ENCODE measurements at places on chromosomes 5 and 9.

DNA sequence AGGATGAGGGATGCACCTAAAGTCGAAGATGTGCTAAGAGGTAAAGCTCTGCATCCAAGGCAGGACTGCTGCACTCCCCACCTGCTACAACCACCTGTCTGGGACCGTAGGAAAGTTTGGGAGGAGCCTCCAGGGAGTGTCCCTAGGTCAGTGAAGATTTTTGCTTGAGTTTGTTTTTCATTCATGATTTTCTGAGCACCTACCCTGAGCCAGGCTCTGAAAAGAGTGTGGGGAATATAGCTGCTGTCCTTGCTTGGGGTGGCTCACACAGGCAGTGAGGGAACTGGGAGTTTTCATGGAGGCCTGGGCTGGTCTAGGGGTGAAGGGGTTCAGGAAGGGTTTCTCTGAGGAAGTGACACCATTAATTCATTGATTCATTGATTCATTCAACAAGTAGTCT is 48.9 kb downstream of the SAR1B start:
- DNase-seq, result no peak

DNA sequence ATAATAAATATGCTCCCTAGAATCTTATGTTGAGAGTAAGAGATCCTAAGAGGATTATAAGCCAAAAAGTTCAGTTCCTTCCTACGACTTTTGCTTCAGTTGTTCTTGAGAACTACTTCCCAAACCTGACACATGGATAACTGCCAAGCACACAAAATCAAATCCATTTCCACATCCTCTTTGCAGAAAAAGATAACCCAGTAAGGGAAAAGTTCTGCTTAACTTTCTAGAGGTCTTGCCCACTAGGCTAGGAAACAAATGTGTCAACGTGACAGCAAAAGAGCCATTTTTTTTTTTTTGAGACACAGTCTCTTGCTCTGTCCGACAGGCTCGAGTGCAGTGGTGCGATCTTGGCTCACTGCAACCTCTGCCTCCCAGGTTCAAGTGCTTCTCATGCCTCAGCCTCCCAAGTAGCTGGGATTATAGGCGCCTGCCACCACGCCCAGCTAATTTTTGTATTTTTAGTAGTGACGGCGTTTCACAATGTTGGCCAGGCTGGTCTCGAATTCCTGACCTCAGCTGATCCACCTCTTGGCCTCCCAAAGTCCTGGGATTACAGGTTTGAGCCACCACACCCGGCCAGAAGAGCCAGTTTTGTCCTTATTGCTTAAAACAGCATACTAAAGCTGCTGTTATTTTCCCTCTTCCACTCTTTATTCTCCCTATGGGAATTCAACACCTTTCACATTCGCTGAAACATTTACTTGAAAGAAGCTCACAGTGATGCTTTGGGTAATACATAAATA is 24.2 kb downstream of the CSNK1A1 start:
- DNase-seq, result peak; percentile 15

GRCh38 chr9:126722922-126723806 is 81.7 kb upstream of the ZBTB43 start:
- DNase-seq, result peak; percentile 43

GRCh38 chr9:107970726-107971125 is 481.2 kb upstream of the KLF4 start:
- no peak for DNase-seq

DNA sequence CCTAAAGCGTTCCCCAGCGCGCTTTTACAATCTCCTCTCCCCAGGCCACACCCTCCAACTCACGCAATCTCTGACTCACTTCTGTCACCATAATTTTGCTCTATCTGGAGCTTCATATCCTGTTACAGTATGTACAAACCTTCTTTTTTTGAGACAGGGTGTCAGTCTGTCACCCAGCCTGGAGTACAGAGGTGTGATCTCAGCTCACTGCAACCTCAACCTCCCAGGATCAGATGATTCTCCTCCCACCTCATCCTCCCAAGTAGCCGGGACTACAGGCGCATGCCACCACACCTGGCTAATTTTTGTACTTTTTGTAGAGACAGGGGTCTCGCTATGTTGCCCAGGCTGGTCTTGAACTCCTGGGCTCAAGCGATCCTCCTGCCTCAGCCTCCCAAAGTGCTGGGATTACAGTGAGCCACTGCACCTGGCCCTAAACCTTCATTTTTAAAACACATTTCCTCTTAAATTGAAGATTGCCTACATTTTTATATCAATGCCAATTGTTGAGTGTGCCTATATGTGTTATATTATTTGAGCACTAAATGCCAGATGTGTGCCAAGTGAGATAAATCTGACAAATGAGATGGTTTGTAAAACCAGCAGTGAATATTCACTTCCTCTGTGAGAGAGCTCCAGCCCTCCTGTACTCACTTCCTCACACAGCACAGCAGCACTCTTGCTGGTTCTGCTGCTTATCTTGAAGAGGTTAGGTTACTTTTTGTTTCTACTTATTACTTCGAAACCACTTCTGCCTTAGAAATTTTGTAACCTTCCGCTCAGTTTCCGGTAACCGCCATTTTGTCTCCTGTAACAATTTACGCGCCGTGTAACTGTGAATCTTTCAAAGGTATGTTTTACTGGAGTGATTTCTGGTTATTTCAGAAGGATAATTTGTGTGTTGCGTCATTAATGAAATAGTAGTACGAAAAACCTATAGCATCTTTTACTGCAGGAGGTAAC is 57.9 kb downstream of the DOCK8 start:
- peak; percentile 88 for DNase-seq

GRCh38 chr5:132812123-132812765 is 858 bp upstream of the SOWAHA start:
- peak; percentile 50 for DNase-seq

- DNase-seq, result no peak
Measured at GRCh38 chr5:51983161-51983560, 599.9 kb downstream of the ISL1 start.

GRCh38 chr9:14052359-14052758 is 261.6 kb downstream of the NFIB start:
- DNase-seq, result no peak

GRCh38 chr9:36828611-36829013 is 205.5 kb downstream of the PAX5 start:
- DNase-seq, result no peak

GRCh38 chr5:73901043-73901442 is 275.0 kb downstream of the ARHGEF28 start:
- DNase-seq, result no peak

DNA sequence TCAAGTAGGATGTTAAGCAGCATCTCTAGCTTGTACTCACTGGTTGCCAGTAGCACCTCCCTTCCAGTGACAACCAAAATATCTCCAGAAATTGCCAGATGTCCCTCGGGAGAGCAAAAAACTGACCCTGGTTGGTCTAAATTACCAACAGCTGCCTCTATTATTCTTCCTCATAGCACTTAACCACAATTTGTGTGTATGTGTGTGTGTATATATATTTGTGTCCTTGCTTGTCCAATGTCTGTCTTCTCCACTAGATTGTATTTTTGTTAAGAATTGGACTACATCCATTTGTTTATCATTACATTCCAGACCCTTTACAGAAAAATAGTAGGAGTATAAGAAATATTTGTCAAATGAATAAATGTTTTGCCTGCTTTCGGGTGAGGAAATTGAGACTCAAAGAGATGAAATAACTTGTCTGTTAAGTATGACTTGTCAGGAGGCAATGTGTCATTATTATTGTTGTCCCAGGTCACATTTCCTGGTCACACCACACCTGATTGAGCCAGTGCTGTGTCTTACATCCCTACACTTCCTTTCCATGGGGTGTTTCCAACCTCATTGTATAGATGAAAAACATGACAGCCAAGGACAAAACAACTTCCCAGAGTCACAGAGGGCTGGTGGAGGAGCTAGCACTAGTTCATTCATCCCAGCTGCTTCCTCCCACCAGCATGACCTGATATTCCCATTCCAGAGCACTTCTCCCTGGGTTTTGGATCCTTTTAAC is 11.4 kb upstream of the GRPEL2 start:
- no peak for DNase-seq

GRCh38 chr9:17627641-17628040 is 48.8 kb downstream of the SH3GL2 start:
- DNase-seq, result no peak

DNA sequence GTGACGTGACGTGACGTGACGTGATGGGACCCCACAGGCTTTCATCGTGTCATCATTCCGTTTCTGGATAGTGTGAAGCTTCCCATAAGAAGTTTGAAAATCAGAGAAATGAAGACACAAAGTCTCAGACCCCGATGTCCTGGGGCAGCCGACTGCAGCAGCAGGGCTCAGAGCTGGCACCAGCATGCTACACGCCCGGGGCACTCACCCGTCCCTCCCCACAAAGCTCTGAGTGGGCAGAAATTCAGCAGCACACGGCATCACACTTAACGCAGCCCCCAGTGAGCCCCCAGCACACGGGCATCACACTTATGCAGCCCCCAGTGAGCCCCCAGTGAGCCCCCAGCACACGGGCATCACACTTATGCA is 42.2 kb downstream of the SLC12A7 start:
- DNase-seq, result no peak

DNA sequence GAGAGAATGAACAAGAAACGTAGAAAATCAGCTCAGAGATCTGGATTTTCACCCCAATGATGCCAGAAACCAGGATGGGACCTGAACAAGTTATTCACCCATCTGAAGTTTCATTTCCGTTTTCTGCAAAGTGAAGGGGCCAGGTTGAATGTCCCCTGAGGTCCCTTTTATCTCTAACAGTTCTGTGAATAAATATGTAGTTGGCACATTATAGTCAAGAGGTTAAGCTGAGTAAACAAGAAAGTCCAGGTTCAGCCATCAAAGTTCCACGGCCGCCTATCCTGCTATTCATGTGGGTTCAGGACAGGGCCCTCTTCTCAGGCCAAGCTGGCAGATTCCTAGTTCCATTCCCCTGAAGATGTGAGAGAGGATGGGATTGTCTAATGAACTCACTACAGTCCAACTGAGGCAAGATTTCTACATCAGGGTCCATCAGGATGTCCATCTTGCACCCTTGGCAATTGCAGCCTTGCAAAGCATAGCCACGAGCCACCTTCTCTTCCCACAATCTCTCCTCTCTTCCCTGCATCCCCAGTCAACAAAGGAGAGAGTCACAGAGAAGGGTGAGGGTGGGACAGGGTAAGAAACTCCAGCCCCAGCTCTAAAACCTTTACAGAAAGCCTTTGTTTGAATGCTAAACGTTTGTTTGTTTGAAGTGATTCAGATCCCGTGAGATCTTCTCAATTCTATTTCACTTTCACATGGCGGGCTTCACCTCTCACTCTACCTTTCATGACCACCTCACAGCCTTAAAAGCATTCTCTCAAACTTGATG is 311.0 kb downstream of the SLIT3 start:
- DNase-seq, result no peak

DNA sequence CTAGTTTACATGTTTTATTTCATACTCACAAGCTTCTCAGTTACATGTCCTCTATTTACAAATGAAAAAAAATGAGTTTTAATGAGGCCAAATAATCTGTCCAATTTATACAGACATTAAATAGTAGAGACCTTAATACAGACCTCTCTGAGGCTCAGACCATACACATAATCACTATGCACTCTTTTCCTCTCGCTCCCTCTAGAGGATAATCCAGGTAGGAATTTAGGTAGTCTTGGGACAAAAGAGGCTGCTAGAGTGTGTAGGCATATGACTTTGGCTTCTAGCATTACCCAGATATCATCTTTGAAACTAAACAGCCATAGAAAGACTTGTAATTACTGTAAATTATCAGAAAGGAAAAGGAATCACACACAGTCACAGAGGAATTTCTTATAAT is 444.7 kb downstream of the HINT1 start:
- peak; percentile 30 for DNase-seq

- no peak for DNase-seq
Measured at GRCh38 chr9:92257327-92257726, 36.2 kb downstream of the IARS1 start.

- no peak for DNase-seq
Measured at GRCh38 chr5:157734436-157734835, 3.2 kb downstream of the THG1L start.

DNA sequence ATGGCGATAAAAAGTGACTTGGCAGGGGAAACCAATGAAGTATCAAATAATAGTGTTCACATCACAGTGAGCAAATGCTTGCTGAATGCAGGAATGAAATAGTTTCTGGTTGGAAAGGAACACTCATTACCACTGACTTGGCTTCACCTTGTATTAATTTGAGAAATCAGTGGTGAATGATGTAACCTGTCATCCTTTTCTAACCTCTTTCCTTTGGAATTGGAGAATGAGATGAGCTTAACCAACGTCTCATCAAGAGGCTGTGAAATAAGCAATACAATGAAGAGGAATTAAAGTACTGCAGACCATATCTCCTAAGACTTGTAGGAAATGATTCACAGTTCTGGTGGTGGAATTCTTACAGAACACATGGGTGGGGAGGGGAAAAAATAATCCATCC is 192.2 kb downstream of the DMAC1 start:
- no peak for DNase-seq

DNA sequence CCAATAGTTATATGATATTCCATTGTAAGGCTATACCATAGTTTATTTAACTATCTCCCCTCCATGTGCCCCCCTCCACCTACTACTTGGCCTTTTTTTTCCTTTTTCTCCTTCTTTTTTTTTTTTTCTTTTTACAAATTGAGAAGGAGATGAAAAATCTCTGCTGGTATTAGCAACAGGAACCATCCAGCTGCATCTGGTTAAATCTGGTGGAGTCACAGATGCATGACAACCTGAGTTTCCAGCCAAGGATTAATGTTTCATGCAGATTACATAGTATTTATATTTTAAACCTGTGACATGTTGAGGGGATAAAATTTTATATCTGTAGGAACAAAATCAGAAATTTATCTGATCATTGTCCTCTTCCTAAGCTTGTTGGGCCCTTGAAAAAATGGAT is 128.5 kb upstream of the IQGAP2 start:
- DNase-seq, result no peak
